Stimulated activated CD8-positive, alpha-beta memory T cell treated with anti-CD3 and anti-CD28 coated beads, Interleukin-2, amount 100 ng/mL, for 1 hour (primary cell): ENCODE measurements at places on chromosomes 11 and 22.

DNA sequence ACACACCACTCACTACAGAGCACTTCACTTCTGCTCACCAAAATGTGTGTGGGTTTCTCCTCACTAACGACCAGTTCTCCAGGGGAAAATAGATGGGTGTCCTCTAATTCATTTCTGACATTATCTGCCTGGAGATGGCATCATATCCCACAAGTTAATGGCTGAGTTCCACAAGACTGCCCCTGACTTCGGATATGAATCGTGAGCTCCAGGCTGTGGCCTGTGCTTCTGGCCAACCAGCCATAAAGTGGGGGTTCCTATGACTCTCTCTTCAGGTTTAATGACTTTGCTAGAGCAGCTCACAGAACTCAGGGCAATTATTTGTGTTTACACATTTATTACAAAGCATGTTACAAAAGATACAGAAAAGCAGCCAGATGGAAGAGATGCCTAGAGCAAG lies 113.0 kb upstream of the SYT13 start:
- no peak for DNase-seq

- no peak for DNase-seq
These were observed 6.0 kb downstream of the KCNK7 start for GRCh38 chr11:65589444-65590239.

- no peak for DNase-seq
These were observed 56.0 kb upstream of the SHISAL1 start for GRCh38 chr22:44368611-44369292.

DNA sequence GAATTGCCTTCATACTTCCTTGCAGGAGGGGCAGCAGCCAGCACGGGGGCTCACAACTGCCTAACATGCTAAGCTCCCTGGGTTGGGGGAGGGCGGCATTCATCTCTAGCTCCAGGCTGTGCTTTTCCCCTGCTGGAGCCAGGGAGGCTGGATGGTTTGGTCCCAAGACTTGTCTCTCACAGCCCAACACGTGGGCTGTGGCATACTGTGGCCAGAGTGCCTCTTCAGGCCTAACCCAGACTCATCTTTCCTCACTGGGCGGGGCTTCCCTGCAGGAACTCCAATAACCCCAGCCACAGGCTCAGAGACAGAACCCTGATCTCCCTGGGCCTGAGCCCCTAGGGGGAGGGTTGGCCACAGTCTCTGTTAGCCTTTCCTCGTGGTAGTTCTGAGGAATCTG lies 121.9 kb upstream of the PLET1 start:
- no peak for DNase-seq

GRCh38 chr22:37848587-37849088 lies 581 bp upstream of the EIF3L start:
- DNase-seq: no peak

GRCh38 chr22:24494528-24495364 lies at the start of gene UPB1:
TSS of gene UPB1 (plus strand) at chr22:24495332. CDS start at chr22:24495404, 72 bp downstream.
- DNase-seq: no peak

DNA sequence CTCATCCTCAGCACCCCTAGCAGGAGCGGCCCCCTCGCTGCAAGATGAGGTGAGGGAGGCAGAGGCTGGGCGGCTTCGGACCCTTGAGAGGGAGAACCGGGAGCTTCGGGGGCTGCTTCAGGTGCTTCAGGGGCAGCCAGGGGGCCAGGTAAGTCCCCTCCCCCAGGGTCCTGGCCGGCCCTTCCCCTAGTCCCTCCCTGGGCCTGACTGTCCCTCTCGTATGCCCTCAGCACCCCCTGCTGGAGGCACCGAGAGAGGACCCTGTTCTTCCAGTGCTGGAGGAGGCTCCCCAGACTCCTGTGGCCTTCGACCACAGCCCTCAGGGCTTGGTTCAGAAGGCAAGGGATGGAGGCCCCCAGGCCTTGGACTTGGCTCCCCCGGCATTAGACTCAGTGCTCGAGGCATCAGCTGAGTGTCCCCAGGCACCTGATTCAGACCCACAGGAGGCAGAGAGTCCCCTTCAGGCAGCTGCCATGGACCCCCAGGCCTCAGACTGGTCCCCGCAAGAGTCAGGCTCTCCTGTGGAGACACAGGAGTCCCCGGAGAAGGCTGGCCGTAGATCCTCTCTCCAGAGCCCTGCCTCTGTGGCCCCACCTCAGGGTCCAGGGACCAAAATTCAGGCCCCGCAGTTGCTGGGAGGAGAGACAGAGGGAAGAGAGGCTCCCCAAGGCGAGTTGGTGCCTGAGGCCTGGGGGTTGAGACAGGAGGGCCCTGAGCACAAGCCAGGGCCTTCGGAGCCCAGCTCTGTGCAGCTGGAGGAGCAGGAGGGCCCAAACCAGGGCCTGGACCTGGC lies 4.0 kb downstream of the CCDC88B start:
- no peak for DNase-seq

GRCh38 chr11:27317751-27318150 lies 45.3 kb downstream of the CCDC34 start:
- no peak for DNase-seq

- no peak for DNase-seq
These were observed 5.2 kb upstream of the MB start for GRCh38 chr22:35622191-35622913.

GRCh38 chr22:38153821-38154562 lies 27.6 kb downstream of the PLA2G6 start:
- DNase-seq: no peak

DNA sequence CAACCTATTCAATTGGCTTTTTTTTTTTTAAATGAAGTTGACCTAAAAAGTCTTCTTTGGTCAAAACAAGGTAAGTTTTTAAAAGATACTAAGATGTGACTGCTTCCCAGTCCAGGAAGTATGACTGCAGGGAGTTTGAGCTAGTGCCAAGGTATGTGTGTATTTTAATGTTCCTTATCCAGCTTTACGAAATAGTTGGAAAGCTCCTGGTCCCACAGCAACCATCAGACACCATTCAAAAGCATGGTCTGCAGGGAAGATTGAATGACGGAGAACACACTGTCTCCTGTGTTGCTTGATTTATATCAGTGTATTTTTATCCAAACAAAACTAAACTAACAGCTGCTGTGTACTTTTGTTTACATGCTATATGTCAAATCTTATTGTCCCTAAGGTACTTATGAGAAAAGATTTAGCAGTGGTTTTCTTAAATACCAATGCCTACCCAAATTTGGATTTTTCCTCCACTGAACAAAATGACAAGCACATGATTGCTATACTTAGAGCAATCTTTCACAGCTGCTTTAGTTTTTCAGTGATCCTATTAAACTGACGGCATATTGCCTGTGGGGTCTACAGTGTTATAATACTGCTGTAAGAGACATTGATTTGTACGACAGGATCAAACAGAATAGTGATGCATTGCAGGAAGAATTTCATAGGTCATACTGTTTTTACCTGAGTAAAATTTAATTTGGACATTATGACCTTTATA lies 122.9 kb downstream of the DCDC1 start:
- no peak for DNase-seq

DNA sequence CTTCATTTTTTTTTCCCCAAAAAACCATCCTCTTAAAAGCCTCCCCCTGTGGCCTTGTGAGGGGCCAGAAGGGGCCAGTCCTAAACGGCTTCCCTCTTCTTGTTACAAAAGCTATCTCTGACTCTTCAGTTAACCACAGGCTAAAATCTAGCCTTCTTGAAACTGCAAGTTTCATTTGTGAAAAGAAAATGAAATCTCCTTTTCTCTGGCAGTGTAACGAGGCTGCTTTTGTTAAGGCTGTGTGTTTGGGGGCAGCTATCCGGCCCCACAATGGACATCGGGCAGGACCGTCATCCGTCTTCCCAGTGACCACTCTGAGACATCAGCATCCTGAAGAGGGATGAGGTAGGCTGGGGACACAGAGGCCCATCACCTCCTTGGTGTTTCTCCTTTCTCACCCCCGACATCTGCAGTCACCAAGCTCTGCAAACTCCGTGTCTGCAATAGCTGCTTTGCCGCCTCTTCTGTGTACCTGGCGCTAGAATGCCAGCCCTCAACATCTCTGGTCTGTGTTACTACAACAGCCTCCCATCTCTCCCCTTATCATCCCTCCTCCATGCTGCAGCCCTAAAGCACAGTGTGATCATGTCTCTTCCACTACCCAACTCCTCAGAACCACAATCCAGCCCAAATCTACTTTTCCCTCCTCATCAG lies 94.0 kb downstream of the RCN1 start:
- no peak for DNase-seq

DNA sequence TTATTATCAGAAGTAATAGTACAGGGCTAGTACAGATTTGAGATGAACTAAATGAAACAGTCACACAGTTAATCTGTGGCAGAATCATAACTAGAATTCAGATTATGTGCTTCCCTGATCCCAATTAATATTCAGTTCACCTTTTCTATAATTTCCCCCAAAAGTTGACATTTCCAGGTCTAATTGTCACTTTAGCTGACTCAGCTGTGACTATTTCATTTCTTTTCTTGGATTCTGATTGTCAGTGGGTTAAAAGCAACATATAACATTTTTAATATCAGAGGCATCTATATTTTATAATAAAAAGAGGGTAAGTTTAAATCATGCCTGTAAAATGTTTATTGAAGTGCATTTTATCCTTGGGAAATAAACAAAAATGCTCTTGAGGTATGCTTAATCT lies 28.8 kb upstream of the SOX6 start:
- no peak for DNase-seq

DNA sequence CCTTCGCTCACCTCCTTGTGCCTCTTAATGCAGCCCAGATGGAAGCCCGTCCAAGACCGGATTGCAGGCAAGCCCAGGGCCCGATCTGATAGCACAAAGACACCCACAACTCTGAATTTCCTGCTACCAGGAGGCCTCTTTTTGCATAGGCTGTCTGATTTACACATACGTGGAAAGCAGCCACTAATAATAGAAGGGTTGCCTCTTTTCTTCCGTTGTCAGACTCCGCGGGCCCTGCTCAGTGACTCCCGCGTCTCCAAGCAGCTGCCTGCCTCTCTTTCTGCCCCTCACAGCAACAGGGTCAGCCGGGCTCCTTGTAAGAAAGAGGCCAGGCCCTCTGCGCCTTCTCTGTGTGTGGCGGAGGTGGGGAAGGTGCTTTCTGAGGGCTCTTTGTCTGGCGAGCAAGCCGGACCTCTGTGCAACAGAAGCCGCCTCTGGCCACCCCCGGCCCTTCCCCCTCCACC lies 26.7 kb downstream of the FLI1 start:
- no peak for DNase-seq

GRCh38 chr22:41305646-41306045 lies 4.3 kb downstream of the ZC3H7B start:
- DNase-seq: no peak

DNA sequence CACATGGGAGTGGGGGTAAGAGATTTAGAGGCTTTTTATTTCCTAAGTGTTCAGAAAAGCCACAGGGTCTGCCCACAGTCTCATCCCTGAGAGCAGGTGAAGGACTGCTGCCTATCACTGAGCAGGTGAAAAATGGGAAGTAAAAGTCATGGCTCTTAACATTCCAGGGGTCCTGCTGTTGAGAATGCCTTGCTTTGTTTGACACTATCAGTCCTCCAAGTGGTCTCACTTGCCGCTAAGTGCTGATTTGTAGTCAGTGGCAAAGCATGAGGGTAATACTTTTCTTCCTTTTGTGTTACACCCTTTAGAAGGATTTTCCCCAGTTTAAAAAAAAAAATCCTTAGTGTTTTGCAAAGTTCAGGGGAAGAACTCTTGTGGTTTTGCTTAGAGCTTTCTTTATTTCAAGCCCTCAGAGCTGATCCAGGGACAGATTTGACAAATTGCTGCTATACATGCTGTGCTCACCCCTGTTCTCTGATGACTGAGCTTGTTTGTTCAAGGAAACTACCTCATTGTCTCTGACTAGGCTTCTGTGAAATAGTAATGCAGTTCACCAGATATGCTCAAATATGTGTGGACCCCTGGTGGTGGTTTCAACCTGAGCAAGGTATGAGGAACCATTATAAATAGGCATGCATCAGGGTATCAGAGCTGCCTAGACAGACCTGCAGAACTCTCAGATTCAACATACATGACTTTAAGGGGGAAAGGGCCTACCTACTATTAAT lies 141.0 kb downstream of the ARHGAP42 start:
- no peak for DNase-seq

DNA sequence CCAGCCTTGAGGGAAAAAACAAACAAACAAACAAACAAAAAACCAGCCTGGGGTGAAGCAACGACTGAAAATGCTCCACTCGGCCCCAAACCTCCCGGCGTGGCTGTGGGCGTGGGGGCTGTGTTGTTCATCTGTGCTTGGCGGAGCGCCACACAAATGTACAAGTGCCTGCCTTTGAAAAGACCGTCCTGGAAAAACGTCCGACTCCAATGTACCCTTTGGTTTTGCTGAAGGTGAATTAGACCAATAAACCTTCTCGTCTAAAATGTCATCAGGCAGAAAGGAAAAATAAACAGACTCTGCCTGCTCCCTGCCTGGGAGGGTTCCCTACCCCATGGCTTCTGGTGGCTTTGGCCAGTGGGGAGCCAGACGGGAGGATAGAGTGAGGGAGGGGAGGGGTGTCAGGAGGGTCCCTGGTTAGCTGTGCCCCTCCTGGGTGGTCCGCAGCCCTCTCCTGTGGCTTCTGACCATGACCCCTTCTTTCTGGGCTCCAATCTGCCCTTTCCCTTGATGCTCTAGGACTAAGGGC lies 93.9 kb downstream of the TRMU start:
- no peak for DNase-seq

DNA sequence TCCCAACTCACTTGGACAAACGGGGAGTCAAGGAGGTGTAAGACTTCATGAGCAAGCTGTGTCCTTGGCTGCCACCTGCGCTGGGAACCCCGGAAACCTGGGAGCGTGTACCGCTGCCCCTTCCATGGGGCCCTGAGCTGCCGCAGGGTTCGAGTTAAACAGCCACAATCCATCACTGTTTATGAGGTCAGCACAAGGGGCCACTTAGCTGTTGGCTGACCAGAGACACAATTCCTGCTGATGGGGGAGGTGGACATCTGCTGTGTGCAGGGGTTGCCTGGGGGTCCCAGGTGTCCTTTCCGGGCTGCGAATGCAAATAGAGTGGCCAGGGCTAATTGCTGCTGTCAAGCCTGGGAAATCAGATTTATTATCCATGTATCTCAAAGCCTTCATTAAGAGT lies 549.3 kb downstream of the BRD1 start:
- DNase-seq: no peak

DNA sequence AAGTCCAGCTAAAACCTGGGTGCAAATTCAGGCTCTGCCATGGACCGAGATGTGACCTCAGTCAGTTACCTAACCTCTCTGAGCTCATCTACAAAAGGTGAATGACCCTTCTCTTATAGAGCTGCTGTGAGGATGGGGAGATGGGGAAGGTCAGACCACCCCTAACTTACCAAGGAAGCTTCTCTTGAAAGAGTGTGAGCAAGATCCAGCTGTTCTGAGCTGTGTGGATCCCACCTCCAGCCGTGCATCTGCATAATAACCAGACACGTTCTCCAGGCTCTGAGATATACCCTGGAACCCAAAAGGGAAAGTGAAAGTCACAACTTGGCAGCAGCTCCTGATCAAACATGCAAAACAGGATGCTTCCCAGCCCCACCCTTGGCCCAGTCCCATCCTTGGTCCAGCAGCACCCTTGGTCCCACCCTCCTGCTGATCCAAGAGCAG lies at the start of gene APOL3:
TSS of gene APOL3 (minus strand) at position 257 of the 444 bp plus-strand sequence. CDS start 11,700 bp downstream, outside the sequence.
- no peak for DNase-seq
